ENCODE measurements at places on chromosomes 6 and 20.

GRCh38 chr20:64079273-64080012 is at the start of gene RGS19:
TSS of gene RGS19 (minus strand) at chr20:64079518. CDS start at chr20:64076886, 2,632 bp downstream.
- DNase-seq, result no peak

DNA sequence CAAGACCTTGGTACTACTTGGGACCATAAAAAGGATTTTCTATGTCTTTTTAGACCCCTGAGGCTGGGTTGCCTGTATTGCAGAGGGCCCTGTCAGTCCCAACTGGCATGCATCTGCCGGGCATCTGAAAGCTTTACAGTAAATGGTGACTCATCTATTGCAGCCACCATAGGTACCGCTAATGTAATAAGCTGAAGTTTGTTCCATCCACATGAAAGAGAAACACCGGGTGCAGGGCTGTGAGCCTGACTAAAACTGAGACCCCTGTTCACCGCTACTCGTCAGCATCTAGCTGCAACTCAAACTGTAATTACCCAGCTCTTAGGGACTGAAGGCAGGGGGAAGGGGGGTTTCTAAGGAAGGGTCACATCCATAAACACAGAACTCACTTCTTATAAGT is 49.5 kb downstream of the TRERF1 start:
- DNase-seq, result peak; percentile 17

- DNase-seq, result peak; percentile 67
Observed at GRCh38 chr6:137241481-137242038, 22.4 kb upstream of the IFNGR1 start.

DNA sequence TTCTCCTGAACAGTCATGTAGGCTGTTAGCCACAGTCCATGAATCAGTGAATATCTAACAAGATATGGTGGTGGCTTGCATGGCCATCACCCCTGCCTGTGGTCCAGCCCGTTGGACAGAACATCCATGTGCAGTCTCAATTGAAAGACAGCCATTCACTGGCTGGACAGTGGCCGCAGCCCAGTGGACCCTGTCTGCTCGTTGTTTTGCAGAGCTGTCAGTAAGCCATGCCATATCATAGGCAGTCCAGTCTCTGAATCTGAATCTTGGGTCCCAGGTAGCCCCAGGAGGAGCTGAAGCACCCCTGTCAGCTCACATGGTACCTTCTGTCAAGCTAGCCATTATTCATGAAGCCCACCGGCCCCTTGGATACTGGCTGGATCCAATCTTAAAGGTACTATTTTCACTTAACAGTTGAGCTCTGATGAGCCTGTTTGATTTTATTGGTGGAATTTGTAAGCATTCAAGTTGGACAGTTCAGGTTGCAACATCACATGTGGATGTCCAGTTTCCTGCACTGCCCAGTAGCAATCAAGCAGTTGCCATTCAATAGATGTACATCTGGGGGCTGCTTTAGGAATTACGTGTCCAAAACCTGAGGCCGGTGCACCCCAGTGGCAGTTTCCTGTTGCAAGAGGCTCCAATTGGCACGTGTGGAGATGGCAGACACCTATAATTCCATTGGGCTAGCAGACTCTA is 37.8 kb downstream of the SERPINB1 start:
- DNase-seq, result no peak

DNA sequence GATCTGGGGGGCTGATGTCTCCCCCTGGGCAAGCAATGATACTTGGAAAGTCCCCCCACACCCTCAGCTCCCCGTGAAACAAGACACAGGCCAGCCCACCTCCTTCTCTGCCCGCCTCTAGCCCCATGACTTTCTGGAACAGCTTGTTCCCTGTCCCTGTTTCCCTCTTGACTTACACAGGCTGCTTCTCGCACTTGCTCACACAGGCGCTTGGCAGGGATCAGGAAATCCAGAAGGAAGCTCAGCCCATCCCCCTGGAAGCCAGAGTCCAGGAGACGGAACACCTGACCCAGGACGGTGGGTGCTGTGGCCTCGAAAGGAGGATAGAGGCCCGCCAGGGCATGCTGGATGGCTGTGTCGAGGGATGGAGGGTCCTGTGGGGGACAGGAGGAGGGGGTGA is 14.8 kb downstream of the KIAA1755 start:
- no peak for DNase-seq

- DNase-seq, result no peak
Observed at GRCh38 chr6:165807249-165807960, 144.4 kb upstream of the PDE10A start.

DNA sequence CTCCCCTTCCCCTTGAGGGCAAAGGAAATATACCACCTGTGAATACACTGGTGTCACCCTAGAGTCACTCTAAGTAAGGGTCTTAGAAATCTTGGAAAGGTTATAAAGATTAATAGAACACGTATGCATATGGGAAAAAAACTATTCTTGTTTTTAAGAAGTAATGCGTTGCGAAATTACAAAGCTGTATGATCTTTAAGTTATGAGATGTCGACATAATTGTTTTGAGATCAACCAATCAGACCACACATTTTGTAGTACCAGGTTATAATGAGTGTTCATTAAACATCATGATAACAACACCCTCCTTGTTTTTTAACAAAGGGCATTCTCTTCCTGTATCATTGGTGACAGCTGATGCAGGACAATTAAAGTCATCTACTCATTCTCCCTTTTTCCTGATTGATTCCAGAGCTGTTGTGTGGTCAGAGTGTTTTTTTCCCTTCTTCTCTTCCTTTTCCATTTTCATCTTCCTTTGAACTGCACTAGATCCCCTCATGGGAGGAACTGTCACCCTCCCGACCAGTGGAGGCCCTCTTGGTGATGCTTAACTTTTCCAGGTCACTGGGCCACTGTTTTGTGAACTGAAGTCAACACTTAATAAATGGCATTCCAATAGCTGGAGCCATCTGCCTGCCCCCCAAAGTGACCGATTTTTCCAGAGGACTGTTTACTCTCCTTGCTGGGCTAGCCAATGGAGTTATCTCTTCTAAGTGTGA is 37.0 kb downstream of the PRDM1 start:
- DNase-seq, result no peak

DNA sequence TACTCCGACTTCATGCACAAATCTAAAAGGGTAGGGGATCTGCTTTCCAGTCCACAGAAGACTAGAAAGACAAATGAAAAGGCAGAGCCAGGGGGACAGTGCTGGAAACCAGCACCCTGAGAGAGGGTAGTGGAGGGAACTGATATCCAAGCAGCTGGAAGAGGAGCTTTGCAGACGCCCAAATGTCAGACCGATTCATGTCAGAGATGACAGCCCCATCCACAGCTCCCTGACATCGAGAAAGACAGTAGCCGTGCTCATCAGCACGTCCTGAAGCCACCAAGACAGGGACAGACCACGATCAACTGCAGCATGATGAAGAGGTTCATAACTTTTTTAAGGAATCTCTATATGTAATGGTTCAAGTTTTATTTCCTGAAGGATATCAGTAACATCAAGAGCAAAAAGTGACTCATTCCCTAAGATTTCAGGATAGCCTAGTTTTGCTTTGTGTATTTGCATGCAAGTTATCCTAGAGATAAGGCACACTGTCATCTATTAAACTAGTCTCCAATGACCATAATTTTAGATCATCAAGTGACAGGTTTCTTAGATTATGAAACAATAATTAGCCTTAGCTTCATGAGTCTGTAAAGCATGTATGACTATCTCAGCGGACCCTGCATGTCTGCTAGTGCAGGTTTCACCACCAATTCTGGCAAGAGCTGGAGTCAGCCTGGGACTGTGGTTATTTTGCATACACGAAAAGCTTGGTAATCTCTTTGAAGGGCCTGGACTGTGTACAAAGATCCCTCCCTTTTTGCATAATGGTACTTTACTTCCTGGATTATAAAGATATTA is 43.0 kb downstream of the PRDM1 start:
- peak; percentile 97 for DNase-seq

- DNase-seq, result no peak
Observed at GRCh38 chr20:11436113-11436905, 481.4 kb upstream of the BTBD3 start.

- peak; percentile 70 for DNase-seq
Observed at GRCh38 chr6:154292855-154293519, 63.6 kb downstream of the IPCEF1 start.

DNA sequence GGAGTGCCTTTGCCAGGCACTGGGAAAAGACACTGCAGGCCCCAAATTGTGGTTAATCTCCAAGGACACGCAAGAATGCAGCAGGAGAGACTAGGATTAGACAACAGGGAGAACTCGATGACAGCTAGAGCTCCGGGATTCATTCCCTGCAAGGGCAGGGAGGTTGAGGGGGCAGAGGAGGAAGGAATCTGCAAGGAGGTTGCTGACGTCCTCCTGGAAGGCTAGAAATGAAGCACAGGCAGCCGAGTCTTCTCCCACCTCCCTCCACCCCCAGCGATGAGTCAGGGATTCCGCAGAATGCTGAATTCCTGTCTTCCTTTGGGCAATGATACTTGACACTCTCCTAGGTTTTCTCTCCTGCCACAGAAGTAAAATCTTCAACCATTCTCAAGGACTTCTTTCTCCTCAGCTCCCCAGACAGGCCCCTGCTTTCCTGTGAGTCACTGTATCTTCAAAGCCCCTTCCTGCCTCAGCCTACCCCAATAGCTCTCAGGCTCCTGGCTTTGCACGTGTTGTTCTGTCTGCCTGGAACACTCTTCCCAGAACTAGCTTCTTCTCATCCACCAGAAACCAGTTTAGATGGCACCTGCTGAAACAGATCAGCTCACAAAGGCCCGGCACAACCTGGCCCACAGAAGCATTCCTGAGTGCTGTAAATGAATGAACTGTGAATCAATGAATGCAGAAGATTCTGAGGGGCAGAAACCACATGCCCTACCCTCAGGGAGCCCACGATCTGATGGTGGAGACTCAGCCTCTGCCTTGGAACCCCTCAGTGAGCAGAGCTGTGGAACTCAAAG is 85.6 kb downstream of the MRPL14 start:
- peak; percentile 93 for DNase-seq

- DNase-seq, result no peak
Observed at GRCh38 chr6:96016334-96017069, 728 bp downstream of the FUT9 start.

- DNase-seq, result peak; percentile 42
Observed at GRCh38 chr20:44540834-44541233, 19.0 kb upstream of the SERINC3 start.

DNA sequence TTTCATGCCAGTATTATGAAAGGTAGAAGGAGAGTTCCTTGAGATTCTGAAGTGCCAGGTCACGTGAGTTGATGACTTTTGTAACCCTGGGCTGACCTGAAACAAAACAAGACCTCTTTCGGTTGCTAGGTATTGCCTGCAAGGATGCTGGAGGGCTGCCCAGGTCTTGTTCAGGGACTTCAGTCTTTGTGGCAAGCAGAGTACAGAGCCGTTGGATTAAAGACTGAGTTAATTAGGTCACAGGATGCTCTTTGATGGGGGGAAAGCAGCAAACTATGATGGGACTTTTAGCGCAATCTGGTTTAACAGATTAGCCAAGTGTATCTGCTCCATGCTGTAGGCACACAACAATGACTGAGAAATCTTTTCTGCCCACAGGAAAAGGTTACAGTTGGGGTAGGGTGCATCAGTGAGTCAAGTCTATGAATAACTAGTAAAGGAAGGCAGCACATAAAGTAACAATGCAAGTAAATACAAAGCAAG is 12.8 kb upstream of the ELOVL5 start:
- peak; percentile 54 for DNase-seq

DNA sequence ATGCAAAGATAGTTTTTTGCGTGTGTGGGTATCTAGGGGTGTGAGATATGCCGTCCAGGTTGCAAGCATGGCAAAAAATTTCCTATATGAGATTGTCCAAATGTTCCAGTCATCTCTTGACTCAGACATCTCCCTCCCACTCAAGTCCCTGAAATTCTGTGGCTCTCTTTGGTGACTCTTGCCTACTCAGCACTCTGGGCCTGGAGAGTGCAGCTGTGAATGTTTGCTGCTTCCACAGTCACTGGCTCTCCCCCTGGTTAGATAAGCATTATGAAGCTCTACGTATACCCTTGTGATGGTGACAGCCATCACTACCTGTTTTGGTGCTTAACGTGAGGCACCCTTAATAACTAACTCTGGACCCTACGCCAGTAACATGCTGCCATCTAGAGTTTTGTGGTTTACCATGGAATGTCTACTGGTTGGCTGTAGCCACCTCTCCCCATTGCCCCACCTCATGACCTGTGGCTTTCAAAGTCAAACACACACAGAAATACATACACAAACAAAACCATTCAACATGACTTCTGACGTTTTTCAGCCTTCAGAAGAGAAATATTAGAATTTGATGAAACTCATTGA is 621.9 kb upstream of the CITED2 start:
- no peak for DNase-seq

DNA sequence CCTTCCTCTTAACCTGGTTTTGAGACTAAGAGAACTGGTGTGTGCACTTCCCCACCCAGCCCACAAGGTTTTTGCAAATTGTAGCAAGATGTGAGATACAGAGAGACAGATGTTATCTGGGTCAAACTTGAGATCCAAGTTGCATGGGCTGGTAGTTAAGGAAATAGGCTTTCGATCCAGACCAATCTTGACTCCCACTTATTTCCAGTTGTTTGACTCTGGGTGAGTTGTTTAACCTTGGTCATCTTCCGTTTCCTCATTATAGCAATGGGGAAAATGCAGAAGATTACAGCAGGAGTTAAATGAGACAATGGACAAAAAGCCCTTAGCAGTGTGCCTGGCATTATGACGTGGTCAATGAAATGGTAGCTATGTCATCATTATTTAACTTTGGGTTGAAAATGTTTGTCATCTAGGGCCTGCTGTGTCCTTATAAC is 1.7 kb downstream of the SNX21 start:
- DNase-seq, result no peak

DNA sequence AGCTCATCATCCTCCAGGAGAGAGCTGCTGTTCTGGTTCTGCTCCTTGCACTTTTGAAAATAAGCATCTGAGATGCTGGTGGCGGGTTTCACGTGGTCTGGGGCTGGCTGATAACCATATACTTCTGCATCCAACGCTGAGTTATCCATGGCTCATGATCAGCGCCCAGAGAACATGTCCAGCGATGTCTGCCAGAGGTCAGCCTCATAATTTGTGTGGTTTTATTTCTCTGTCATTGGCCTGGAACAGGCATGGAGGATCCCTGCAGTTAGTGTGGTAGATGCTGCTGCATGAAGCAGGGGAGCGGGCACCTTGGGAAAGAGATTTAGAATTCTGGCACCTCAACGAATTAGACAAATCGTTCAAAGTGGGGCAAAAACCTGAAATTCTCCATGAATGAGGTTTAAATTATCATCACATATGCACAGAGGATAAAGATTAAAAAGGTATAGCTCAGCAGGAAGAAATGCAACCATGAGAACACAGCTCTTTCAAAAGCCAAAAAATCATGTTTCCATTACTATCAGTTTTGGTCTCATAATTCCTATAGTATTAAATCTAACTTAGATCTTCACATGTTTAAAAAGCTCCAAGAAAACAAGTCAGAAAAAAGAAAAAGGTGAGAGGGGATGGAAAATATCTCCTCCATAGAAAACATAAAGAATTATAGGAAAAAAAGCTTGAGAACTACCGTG is 157.2 kb downstream of the SOD2 start:
- no peak for DNase-seq

- DNase-seq, result no peak
Observed at GRCh38 chr20:49851231-49851705, 38.6 kb downstream of the SLC9A8 start.

Data from HFFc6 (cell line).